ENCODE measurements at places on chromosomes 13 and 19.

DNA sequence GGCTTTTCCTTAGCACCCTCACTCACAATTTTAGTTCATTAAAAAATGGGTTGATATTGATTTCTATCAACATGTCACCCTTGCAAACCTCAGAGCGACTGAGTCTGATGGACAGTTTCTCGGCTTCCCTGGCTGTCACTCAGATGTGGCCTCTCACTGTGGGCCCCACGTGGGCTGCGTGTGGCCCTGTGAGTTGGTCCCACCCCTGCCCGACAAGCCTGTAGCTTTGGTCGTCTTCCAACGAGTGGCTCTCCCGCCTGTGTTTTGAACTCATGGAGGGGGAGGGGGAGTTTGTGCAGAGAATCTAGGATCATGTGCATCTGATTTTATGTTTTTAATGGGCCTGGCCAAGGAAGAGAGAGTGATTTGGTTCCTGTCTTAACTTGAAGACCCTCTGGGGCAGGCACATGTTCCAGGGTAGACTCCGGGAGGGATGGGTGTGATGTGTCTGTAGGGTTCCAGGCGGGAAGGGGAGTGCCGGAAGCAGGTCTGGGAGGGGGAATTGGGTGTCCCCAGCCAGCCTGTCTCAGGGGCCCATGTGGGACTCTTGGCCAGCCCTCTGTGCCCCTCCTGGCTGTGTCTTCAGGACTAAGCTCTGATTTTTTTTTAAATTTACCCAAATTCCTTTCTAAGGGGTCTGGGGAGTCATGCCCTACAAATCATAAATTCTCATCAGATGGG, 18.9 kb downstream of the ATP11A start:
- DNase-seq: no peak

DNA sequence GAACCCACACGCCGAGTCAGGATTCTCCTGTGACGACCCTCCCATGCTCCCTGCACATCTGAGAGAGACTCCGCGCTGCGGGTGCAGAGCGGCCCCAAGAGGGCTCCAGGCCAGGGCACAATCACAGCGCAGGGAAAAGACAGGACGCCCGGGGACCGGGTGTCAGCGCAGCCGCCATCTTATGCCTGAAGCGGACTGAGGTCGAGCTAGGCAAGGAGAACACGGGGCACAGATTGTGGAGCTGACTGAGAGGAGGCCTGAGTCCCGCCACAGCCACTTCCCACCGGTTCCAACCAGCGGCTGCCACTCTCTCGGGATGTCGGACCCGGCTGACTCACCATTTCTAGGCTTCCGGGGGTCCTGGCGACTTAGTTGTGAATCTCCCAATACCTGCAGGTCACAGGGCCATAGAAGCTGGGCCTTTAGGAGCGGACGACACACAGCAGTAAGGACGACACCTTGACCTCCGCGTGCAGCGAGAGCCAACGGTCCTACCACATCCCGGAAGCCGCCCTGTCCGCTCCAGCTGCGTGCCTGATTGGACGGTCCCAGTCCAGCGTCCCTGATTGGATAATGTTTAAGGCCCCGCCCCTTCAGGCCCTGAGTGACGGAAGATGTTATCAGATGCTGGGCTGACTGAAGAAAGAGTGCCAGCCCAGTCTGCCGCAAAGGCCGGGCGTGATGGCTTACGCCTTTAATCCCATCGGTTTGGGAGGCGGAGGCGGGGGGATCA, at the start of gene ZNF728:
ZNF728 (minus strand) TSS at position 487 of the 733 bp plus-strand sequence; CDS start at position 341, 146 bp downstream.
- DNase-seq: peak; percentile 4

GRCh38 chr13:101231751-101232428, 184.4 kb downstream of the NALCN start:
- no peak for DNase-seq

- DNase-seq: no peak
These were observed 187.6 kb upstream of the RNF113B start for GRCh38 chr13:98364647-98365046.

DNA sequence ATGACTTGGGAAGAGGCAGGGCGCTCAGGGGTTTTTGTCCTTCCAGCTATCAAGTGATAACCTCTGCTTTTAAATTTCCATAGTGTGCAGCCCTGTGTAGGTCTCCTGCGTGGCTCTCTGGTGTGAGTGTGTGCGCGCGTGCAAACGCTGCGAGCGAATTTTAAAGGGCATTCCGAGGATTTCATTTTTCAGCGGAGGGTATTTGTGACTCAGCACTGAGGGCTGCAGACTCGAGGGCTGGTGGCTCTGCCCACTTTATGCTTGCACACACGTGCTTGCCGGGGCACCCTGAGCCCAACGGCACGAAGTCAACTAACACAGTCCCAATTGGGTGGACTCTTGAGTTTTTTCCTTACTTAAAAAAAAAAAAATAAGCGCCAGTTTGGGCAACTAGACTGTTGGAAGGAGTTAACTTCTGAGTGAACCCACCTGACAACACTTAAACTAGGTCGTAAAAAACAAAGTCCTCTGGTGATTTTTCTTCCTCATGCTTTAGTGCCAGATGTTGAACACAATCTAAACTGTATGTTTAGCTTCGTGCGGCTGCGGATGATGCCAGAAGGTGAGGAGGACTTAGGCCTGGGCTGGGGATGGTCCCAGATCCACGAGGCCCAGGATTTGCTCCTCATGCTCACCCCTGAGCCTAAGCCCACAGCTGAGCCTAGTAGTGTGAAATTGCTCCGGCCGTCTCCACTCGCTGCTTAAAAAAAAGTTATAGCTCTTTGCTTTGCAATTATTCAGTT, 2.1 kb downstream of the FGF9 start:
- DNase-seq: no peak

- DNase-seq: no peak
These were observed 138.8 kb downstream of the RGCC start for GRCh38 chr13:41596190-41596589.

- DNase-seq: no peak
These were observed 44.7 kb upstream of the SIAH3 start for GRCh38 chr13:45896285-45896684.

DNA sequence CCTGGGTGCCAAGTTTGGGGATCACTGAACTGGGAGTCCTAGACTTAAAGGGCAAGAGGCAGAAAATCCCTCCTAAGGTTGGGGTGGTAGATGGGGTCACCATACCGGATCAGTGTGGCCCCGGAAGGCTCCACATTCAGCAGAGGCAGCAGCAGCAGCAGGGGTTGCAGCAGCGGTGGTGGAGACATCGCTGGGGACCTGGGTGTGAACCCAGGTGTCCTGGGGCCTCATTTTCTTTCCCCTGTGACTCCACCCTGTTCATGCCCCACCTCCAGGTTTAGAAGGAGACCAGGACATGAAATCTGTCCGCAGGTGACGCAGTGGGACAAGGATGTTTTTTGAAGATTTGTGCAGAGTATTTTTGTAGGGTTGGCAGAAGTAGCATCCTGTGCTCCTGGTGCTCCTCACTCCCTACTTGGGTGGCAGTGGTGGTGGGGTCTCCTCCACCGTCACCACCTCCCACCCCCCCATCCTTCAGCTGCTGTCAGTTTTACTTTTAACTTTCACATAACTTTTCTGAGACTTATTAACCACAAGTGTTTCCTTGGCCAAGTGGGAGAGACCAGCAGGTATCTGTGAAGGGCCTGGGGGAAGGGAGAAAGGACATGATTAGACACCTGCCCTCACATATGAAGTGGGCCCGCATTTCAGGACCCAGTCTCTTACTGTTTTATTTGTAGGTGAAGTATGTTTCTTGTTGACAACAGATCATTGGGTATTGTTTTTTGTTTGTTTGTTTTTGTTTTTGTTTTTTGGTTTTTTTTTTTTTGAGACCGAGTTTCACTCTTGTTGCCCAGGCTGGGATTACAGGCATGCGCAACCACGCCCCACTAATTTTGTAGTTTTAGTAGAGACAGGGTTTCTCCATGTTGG, at the start of gene NAPSA:
NAPSA (minus strand) TSS at position 206 of the 873 bp plus-strand sequence; CDS start at position 188, 18 bp downstream.
- no peak for DNase-seq

DNA sequence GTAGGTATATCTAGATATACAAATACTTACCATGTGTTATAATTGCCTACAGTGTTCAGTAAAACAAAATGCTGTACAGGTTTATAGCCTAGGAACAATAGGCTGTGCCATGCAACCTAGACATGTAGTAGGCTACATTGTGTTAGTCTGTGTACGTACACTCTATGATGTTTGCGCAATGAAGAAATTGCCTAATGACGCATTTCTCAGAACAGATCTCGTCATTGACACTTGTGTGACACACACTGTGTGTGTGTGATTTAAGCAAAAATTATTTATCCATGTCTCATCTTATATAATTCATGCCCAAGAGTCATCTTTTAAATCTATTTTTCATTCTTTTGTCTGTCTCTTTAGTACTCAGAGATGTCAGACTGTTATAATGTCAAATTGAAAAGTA, 1888.8 kb upstream of the PCDH20 start:
- DNase-seq: no peak

GRCh38 chr19:36797786-36798108, 25.1 kb upstream of the ZNF850 start:
- no peak for DNase-seq

DNA sequence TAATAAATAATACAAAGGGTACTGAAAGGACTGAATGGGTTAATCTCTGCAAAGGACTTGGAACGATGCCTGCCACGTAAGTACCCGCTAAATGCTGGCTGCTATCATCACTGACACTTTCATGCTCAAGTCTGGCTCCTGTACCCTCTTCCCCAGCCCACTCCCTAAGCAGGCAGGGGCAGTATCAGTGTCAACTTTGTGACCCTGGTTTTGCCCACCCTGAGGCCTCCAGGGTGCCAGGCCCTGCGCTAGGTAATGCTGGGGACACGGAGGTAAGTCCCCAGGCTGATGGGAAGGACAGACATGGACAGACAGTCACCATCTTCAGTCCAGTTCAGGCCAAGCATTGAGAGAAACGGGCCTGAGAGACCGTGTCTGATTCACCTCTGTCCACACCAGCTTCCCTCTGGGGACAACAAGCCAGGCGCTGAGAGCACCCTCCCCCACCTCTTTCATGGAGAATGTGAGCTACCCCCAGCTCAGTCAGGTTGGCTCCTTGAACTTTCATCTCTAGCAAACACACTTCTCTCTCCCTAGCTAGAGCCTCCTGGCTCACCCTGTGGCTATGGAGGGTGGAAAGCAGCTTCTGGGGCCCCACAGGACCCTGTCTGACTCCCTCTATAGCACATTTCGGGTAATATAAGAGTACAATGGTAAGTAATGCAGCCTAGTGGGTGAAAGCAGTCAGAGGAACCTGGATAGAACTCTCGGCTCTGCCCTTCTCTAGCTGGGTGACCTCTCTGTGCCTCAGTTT, 800 bp downstream of the ETFB start:
- no peak for DNase-seq

- no peak for DNase-seq
These were observed 1.1 kb downstream of the ADAMTS10 start for GRCh38 chr19:8609279-8610040.

DNA sequence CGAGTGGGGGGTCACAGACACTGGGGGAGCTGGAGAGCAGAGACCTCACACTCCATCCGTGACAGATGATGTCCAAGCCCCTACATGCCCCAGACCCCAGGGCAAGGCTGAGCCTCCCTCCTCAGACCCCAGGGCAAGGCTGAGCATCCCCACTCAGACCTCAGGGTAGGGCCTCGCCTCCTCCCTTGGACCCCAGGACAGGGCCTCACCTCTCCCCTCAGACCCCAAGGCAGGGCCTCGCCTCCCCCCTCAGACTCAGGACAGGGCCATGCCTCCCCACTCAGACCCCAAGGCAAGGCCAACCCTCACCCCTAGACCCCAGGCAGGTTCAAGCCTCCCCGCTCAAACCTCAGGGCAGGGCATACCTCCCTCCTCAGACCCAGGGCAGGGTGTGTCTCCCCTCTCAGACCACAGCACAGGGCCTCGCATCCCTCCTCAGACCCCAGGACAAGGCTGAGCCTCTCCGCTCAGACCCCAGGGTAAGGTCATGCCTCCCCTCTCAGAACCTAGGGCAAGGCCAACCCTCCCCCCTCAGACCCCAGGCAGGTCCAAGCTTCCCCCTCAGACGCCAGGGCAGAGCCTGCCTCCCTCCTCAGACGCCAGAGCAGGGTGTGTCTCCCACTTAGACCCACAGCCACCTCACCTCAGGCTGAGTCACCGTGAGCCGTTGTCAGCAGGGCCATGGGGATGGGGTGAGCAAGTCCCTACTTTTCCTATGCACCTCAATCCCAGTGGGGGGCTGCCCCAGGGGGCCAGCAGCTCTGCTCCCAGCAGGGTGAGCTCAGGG, 1.7 kb upstream of the S1PR4 start:
- no peak for DNase-seq

- DNase-seq: no peak
These were observed 87.2 kb downstream of the RXFP2 start for GRCh38 chr13:31826521-31826920.

DNA sequence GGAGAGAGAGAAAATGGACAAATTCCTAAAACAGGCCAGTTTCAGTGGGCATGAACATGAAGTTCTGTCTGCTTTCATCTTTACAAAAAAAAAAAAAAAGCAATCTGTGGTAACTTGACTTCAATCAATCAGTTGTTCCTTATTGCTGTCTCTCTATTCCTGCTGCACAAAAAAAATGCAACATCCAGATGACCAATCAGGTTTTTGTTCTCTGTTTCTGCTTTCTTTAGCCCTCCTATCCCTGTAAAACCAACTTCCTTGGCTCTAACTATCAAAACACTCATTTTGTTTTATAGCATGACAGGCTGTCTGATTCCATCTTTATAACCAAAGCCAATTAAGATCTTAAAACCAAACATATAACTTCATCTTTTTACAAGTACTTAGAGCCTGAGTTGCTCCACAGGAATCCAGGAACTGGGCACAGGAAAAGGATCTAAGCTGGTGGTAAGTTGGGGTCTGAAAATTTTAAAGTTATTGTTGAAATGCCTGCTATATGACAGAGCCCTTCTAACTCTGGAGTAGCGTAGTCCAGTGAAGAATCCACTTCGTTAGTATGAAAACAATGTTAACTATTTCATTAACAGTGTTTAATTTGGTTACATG, at the start of gene FPR3:
FPR3 (plus strand) TSS at position 273 of the 606 bp plus-strand sequence. CDS start 28,592 bp downstream, outside the sequence.
- DNase-seq: no peak

DNA sequence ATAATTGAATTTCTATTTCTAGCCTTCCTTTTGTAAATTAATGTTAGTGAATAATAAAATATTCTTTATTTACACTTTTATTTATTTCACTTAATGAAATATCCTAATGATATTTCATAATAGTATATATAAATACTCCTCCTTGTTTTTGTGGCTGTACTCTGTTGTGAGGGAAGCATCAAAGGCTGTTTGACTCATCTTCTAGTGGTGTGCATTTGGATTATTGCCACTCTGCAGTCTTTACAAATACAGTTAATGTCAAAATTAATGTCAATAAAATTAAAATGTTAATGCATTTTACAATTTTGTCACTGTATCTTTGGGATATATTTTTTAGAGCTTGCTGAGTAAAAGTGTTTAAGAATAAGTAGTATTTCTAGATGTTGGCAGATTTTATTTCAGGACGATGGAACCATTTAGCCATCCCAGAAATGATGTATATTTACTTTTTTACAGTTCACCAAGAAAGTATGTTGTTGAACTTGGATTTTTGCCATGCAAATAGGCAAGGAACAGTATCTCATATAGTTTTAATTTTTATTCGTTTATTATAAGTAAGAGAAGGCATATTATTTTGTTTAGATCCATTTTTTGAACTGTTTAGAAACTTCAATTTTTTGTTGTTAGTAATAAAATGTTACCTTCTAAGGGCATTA, 281.2 kb upstream of the SLITRK6 start:
- no peak for DNase-seq

DNA sequence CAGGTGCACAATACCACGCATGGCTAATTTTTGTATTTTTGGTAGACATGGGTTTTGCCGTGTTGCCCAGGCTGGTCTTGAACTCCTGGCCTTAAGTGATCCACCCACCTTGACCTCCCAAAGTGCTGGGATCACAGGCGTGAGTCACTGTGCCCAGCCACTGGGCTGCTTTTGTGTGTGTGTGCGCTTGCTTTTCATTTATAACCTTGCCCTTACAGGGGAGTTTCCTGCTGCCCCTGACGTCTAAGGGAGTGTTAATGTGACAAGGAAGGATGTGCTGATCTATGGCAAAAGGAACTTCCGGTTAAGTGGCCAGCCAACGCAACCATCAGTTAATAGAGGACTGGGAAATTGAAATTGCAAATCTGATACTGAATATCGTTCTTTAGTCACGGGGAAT, 57.7 kb downstream of the ING1 start:
- DNase-seq: no peak
